Activated T-cell treated with anti-CD3 and anti-CD28 coated beads, Interleukin-2, amount 50 U/mL, for 48 hours (primary cell): ENCODE measurements at places on chromosomes 7 and 10.

DNA sequence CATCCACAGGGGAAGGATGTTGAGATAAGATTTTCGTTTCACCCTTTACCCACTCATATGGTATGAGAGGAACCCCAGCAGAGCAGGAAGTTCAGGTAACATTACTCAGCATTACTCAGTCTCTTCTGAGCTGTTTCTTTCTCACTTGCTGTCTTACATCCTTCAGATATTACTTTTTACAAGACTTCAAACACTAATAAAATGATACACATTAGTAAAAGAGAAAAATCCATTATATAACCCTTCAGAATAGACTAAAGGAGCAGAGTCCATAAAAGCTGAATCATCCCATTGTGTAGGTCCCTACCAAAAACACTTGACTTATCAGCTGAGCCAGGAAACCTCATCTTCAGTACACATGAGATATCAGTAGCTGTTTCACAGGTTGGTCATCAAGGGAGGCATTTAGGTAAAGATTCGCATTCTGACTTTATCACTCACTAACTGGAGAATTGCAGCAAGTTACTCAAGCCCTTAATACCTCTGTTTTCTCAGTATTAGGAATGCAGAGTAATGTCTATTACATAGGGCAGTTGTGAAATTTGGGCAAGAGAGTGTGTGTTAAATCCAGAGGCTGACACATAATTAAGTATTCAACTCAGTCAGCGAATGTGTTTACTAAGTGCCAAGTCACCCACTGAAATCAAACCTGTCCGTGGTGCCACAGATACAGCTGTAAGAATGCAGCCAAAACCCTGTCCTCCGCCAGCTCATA is 44.7 kb downstream of the KLF6 start:
- no peak for DNase-seq

GRCh38 chr10:9188022-9188810 is 1133.7 kb downstream of the GATA3 start:
- no peak for DNase-seq

- no peak for DNase-seq
Observed at GRCh38 chr10:71316056-71316785, 2.8 kb upstream of the SLC29A3 start.

GRCh38 chr10:13920031-13920430 is 333.3 kb downstream of the PRPF18 start:
- DNase-seq = no peak

GRCh38 chr10:15393139-15393825 is 22.2 kb upstream of the FAM171A1 start:
- no peak for DNase-seq
